Glutamatergic neuron (in vitro differentiated cells): ENCODE measurements at places on chromosomes 7 and 10.

- no peak for DNase-seq
These were observed 24.0 kb downstream of the CDHR3 start for GRCh38 chr7:105987046-105987445.

DNA sequence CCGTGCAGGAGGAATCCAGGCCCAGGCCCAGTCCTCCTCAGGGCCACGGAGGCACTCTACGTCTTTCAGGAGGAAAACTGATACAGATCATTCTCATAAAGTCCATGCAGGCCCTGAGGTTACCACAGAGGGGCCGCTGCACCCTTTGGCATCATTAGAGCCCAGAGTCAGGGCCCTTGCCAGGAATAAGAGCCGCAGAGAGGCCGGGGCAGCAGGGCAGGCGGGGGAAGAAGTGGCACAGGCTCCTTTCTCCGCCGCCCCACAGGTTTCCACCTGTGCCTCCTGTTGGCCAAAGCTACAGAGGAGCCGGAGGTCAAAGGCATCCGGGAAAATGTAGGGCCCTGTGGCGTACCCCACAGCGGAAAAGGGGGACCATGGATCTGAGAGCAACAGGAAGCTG, 366.6 kb upstream of the SHH start:
- no peak for DNase-seq

GRCh38 chr7:50751146-50751545, 31.6 kb downstream of the GRB10 start:
- no peak for DNase-seq

DNA sequence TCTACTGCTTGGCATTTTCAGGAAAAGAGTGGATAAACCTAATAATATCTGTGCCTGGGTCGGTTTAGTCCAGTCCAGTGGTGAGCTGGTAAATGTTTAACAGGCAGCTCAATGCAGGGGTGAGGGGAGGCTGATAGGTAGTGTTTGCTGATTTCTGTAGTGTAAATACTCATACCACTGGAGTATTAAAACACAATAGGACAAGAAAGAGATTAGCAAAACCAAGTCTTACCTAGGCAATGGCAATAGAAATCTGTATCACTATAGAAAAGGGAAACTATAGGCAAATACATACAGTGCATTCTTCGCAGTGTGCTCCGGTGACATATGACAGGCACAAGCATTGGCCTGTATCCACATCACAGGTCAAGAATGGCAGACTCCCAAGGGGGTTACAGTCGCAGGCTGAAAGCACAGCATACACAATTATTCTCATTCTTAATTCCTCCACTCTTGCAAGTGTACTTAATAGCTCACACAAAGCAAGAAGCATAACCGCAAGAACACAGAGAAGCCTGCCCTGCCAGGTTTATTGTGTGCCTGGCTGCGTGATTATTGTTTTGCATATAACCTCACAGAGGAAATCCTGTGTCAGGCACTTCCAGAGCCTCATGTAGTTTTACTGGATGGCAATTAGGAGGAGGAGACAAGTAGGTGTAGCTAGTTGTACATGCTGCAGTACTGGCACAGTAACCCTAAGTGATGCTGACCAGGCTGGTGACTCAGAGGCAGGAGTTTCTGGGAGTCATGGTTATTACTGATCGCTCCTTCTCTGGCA, 35.0 kb downstream of the LAMB4 start:
- DNase-seq = peak; percentile 37

- no peak for DNase-seq
These were observed 31.5 kb downstream of the TMEM248 start for GRCh38 chr7:66952343-66953043.

- no peak for DNase-seq
These were observed 57.5 kb downstream of the ICA1 start for GRCh38 chr7:8204339-8205030.
